ENCODE measurements at places on chromosomes 2 and 18.

GRCh38 chr2:236749346-236749745 is 179.7 kb downstream of the ACKR3 start:
- no peak for DNase-seq

DNA sequence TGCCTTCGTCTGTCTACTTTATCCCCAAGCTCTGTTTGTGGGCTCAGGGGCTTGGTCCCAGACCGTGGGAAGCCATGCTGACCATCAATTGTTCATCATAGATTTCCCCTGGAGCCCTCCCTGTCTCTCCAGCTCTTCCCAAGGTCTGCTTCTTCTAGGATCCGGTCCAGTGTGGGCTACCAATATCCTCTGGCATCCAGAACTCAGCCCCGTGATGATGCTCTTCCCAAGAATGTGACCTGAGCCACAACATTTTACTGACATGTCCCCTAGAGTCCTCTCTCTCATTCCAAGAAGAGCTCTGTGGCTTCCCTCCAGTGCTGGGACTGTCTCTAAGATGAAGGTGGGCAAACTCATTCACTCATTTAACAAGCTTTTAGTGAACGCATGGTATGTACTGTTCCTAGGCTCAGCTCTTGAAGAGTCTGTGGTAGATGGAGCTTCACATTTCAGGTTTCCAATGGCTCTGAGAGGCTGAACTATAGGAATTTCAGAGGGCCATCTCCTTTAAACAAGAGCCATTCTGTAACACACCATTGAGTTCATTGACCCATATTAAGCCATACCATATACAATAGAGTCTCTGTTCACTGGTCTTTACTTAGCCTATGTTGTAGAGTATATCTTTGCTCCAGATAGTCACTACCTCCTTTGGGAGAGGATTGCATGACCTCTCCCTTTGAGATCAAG is 142.0 kb upstream of the APCDD1 start:
- DNase-seq = no peak

DNA sequence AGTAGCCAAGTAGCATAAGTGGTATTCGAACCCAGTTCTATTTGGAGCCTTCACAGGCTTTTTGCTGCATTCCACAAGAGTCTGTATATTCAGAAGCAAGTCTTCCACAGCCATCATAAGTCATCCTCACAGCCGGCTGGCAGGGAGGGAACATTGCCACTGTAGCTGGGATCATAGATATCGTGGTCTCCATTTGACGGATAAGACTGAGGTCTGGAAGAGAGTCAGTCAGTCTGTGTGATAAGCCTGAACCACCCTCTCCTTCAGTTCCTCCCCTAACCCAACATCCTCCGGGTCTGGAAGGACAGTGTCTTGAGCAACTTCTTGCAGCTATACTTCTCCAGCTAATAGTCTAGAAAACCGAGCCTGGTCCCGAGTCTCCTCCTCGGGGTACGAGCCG is 17.0 kb upstream of the C1QL2 start:
- DNase-seq = no peak

GRCh38 chr18:7572822-7573221 is 5.7 kb downstream of the PTPRM start:
- no peak for DNase-seq

DNA sequence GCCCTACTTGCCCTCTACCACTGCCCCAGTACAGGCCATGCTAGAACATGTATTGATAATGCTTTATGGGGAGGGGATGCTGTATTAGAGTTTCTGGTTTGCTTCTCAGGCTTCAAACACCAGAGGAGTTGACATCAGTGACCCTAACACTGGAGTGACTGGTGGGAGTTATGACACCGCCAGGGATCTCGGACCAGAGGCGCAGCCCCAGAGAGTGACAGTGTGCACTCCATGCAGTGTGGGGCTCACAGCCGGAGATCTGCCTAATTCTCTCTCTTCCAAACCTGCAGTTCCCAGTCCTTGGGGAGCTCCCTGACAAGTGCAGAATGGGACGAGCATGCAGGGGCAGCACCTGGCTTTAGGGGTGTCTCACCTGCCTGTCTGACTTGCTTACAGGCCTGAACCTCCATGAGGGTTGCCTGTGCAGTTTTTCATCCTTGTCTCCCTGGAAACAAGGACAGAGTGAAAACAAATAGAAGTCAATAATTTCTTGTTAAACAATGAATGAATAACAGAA is 244.9 kb upstream of the MYT1L start:
- no peak for DNase-seq

DNA sequence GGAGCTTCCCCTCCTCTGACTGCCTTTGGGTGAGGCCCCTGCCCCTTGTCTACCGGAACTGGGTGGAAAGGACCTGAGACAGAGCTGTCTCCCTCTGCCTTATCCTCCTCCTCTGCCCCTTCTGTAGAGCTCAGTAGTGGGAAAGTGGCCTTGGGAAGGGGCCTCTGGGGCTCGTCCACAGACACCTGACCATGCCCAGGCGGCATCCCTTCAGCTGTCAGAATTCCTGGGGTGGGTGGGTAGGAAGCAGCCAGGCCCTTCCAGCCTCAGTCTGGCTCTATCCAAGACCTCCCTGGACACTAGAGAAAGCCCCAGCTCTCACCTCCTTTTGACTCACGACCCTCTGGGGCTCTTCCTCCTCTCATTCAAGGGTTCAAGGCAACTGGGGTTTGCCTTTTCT is 35.6 kb downstream of the B3GNT2 start:
- DNase-seq = no peak

DNA sequence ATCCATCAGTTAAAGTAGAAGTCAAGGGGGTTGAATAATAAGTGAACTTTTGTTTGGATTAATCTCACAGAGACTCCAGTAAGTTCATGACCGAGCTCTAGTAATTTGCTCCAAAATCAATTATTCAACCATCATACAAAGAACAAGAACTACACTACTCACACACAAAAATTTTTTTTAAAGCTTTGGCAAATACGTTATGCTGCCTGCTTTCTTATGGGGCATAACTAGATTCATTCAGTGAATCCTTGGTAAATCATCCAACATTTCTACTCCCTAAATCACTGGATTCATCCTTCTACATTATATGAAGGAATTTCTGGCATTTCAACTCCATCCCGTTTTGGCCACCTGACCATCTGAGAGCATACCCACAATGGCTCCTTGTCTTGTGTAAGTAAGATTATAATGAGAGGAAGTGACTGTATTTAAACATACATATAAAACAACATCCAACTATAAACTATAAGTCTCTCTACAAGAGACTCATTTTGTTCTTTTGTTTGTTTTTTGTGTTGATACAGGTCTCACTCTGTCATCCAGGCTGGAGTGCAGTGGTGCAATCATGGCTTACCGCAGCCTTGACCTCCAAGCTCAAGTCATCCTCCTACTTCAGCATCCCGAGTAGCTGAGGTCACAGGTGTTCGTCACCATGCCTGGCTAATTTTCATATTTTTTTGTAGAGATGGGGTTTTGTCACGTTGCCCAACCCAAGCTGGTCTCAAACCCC is 144.2 kb upstream of the LRRTM4 start:
- no peak for DNase-seq

All from T-helper 22 cell (primary cell).